Mammary epithelial cell (primary cell): ENCODE measurements at places on chromosomes 1 and 21. TPM values are rescaled to one million over a fixed set of nuclear protein-coding genes. Genes with fewer than 3 reads are reported as not detected.
A peak's percentile ranks its signal among the peaks of the same experiment; 100 is the strongest.

Gene PLA2G2D
- not detected in 2 replicates for total RNA-seq

DNA sequence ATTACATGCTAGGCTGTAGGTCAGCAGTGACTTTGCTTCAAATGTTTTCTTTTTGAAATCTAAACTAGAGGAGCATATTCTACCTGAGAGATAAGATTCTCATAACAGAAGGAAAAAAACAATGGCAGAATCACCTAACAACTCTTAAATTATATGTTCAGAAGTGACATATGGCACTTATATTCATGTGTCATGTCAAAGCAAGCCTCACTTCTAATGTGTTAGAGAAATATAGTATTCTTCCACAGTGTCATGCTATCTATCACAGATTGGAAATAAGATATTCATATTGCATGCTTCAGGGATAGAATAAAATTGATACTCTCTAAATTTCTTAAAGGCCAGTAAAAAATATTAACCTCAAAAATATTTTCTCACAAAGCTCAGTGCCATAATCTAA lies 874.6 kb upstream of the PRMT6 start:
- no peak for DNase-seq

Gene SLC26A9
- total RNA-seq = not detected

DNA sequence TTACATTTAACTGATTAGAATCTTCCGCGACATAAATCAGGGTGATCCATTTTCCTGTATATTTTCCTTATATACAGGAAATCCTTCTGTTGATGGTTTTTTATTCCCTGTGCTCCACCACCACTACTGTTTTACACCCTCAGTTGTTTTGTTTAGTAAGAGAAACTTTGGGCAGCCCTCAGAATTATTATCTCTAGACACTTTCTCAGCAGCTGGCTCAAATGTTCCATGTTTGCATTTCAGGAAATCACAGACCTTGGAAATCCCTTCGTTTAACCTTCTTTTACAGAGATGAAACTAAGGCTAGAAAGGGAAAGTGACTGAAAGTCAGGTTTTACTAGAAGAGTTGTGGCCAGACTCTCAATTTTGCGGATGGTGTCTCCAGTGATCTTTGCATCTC lies 15.2 kb downstream of the ZNF697 start:
- no peak for DNase-seq

- peak; percentile 55 for DNase-seq
Observed at GRCh38 chr1:186102547-186103148, 272.4 kb downstream of the TPR start.

Gene KIAA1614
- total RNA-seq = 0.05 and 0.26 TPM in 2 replicates

- DNase-seq = no peak
Observed at GRCh38 chr1:52080014-52080415, 23.9 kb downstream of the BTF3L4 start.

Gene CFHR4
- total RNA-seq = not detected

- peak; percentile 76 for DNase-seq
Observed at GRCh38 chr1:118122234-118123004, 62.6 kb downstream of the SPAG17 start.

GRCh38 chr1:81424061-81424460 lies 376.7 kb upstream of the ADGRL2 start:
- DNase-seq = no peak

Gene CCDC27
- not detected in 2 replicates for total RNA-seq

Gene RUNX3
- 0.13 and 0.42 TPM in 2 replicates for total RNA-seq

- DNase-seq = no peak
Observed at GRCh38 chr1:48776393-48777218, at the start of gene BEND5. Gene BEND5, minus strand, starts transcription at chr1:48776891. Its CDS starts 60 bp downstream, at chr1:48776831.

GRCh38 chr1:5969168-5969567 lies 23.1 kb downstream of the NPHP4 start:
- no peak for DNase-seq

- no peak for DNase-seq
Observed at GRCh38 chr1:206012086-206012859, 9.1 kb upstream of the RAB7B start.

DNA sequence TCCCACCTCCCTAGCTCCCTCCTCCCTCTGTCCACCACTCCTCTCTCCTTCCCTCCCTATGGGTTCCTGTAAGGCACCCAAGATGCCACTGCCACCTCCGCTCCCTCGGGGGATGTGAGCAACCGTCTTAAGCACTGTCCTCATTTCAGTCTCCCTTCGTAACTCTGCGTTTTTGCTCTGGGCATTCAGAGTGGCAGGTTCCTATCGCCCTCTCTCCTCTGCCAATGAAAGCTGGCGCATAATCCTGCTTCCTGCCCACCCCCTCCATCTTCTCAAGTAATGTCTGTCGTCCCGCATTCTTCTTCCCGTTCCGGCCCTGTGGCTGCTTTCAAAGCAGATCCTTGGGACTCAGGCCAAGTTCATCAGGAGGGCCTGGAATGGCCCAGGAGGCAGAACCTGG lies 253.9 kb upstream of the TMEM51 start:
- no peak for DNase-seq

DNA sequence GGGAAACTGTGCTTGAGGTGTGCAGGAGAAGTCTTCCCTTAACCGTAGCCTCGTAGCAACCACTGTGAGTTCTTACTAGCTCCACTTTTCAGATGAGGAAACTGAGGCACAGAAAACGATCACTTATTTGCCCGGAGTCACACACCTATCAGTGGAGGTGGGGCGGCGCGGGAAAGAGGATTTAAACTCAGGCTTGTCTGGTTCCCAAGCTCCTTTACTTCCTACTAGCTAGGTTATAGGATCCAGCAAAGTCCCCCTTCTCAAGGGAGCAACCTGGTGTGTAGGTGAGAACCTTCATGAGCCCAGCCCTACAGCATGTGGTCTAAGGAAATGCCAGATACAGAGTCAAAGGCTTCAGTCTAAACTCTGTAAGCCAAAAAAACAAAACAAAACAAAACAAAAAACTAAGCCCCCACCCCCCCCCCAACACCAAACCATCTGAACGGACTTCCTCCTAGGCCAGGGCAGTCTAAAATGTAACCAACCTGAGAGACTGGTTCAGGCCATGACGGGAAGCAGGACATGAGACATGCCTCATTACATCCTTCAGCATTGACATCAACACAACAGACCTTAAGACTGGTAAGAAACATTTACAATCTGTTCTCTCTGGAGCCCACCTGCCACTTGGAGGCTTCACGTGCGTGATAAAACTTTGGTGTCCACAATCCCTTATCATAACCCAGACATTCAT lies 709 bp upstream of the FBXO42 start:
- DNase-seq = no peak

DNA sequence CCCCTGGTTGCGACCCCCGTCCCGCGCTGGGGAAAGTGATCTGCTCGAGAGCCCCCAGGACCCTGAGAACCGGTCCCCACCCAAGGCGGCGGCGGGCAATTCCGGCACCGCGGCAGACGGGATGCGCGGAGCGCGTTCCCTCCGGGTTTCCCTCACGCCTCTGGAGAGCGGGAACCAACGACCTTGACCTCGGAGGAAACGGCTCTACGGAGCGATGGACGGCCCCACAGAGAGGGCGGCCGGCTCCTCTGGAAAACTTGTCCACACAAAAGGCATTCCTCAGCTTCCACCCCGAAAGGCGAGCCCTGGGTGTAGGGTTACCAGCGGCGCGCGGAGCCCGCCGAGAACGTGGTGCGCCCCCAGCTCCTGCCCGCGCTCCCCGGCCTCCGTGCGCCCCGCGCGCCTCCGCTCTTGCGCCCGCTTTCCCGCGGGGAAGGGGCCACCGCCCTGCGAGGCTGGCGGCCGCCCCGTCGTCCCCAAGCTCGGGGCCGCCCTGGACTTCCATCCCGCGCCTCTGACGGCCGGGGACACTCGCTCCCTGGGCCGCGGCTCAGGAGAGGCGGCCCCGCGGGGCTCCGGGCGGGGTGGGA lies 391 bp upstream of the KIAA1614 start:
- no peak for DNase-seq

DNA sequence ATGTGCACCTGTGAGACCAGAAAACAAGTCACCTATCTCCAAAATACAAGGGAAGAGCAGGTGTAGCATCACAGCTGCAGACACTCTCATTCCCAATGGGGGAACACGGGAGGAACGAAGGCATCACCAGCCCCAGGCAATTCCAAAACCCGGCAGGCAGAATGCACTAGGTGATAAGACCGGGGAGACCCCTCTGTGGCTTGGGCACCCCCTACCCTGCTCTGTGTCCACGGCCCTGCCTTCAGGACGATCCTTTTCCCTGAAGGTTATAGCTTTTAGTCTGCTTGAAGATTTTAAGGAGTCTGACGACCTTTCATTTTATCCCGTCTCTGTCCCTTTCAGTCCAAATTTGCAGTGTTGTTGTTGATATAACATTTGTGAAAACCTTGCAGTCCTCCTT lies 19.2 kb downstream of the TRPM2 start:
- DNase-seq = no peak

Gene RO60
- total RNA-seq = 118 TPM

Gene AKR7A2
- 45.7 TPM for total RNA-seq

- DNase-seq = no peak
Observed at GRCh38 chr1:170316270-170316669, 170.5 kb downstream of the NTMT2 start.

GRCh38 chr1:230690101-230690500 lies 23.8 kb downstream of the AGT start:
- DNase-seq = no peak

Gene PCAT6
- total RNA-seq = 4.1 and 5.6 TPM in 2 replicates

DNA sequence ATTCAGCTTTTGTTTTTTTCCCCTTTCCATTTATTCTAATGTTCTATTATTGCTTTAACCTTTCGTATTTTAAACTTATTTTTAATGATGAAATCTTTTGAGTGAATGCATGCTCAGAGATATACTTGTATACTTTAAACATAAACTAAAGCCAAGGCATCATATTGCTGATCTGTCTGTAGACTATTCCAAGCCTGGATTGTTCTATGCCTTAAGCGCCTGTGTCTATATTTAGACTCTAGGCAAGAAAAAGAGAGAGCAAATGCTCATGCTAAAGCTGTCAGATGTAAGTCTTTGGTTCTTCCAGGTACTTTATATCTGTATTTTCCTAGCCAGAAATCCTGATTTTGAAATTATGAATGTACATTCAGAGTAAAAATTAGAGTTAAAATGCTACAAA lies 14.4 kb downstream of the SH3GLB1 start:
- no peak for DNase-seq

DNA sequence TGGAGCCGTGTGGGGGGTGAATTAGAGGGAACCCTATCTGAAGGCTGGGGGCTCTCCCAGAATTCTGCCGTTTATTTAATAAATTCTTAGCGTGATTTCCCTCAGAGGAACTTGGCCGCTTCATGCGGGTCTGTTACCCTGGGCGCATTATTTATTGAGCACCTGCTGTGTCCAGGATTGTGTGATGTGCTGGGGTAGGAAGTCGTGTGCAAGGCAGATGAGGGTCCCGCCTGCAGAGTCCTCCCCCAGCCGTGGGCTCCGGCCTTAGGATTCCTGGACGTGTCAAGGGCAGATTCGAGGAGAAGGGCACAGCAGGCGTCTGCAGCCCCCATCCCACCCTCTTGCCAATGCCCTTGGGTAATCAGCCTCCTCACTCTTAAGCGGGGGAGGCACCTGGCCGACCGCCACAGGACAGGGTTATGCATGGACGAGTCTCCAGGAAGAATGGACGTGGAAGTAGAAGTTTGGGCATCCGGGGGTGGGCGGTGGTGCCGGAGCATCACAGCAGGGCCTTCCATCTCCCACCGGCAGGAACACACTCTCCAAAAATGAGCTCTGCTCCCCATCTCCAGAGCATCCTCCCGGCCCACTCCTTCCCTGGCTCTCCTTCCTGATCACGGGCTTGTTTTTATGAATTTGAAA lies 233.3 kb upstream of the C1orf174 start:
- DNase-seq = no peak

GRCh38 chr1:76136894-76137293 lies 62.3 kb downstream of the ST6GALNAC3 start:
- no peak for DNase-seq

DNA sequence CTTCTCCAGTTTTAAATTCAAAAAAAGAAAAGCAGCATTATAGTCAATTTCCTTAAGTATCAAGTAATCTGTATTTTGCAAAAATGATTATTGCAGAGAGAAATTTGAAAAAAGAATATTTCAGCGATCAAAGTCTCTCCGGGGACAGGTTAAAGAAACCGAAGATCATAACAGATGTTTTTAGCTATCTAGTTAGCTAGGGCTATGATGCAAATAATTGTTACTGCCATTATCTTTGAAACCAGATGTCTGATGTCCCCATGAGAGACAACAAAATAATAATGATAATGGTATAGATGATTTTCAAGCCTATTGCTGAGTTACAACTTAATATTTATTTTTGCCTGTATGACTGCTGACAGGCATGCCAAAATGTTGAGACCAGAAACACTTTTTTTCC lies 1326.0 kb downstream of the PLA2G4A start:
- no peak for DNase-seq

Gene TMEM200B
- 0.33 TPM for total RNA-seq

Gene RAD54L
- total RNA-seq = 1.2 TPM

- peak; percentile 83 for DNase-seq
Observed at GRCh38 chr21:40054403-40054802, 187.2 kb downstream of the PCP4 start.

Gene KCNK1
- 20.6 and 35.6 TPM in 2 replicates for total RNA-seq
